ENCODE measurements at places on chromosomes 3 and 15. TPM values are rescaled to one million over a fixed set of nuclear protein-coding genes. Genes with fewer than 3 reads are reported as not detected.

- H3K27me3 ChIP-seq = no peaks in the 10 kb centered on the region
- H3K36me3 ChIP-seq = no peaks in the 10 kb centered on the region
- no peak for DNase-seq
- H3K4me3 ChIP-seq = no peak overlapping the region
- no peak overlapping the region for H3K27ac ChIP-seq
These were observed 12.6 kb upstream of the LCTL start for GRCh38 chr15:66578286-66578875.

DNA sequence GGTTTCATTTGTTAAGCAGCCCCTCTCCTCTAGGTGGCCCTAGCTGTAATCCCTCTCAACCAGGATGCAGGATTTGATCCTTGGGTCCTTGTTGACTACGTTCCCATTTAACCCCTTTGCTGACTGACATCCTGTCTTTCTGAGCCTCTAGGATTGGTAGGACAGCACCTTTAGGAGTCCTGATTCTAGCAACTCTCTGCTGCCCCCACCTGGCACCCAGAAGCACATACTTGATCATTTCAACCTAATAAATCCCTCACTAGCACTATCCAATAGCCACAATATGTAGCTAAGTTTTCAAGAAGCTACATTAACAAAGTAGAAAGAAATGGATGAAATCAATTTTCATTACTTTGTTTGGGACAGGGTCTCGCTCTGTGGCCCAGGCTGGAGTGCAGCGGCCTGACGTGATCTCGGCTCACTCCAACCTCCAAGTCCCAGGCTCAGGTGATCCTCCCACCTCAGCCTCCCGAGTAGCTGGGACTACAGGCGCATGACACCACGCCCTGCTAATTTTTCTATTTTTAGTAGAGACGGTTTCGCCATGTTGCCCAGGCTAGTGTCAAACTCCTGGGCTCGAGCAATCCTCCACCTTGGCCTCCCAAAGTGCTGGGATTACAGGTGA is 28.3 kb downstream of the RSL24D1 start:
- no peak for DNase-seq
- no peaks in the 10 kb centered on the region for H3K27me3 ChIP-seq
- H3K27ac ChIP-seq = no peak overlapping the region

DNA sequence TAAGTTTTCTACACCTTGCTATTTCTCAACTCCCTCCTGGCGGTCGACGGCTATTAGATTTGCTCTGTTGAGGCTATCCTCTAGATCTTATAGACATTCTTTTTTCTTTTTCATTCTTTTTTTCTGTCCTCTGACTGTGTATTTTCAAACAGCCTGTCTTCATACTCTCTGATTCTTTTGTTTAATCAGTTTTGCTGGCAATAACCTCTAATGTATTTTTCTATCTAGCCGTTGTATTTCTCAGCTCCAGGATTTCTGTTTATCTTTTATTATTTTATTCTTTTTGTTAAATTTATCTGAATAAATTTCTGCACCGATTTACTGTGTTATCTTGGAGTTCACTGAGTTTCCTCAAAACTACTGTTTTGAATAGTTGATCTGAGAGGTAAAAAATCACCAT is 31.5 kb downstream of the NLGN1 start:
- DNase-seq = no peak
- no peaks in the 10 kb centered on the region for H3K36me3 ChIP-seq
- no peaks in the 10 kb centered on the region for H3K4me1 ChIP-seq
- no peak overlapping the region for H3K4me3 ChIP-seq
- no peaks in the 10 kb centered on the region for H3K27me3 ChIP-seq

DNA sequence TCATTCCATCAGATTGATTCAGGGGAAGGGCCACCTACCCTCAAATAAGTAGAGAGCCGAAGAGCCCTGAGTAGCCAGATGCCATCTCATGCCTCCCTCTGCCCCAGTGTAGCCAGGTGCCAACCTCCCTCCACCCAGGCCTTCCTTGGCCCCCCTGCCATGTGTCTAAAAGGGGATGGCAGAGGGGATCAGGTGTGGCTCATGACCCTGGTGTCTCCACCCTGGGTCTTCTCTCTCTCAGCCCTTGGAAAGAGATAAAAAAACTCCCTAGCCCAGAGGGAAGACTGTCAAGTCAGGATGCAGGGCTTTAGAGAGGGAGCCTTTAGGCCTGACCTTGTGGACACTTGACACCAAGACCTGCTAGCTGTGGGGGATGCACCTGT is 5.2 kb downstream of the GRM2 start:
- H3K27ac ChIP-seq = no peak overlapping the region
- no peak overlapping the region for H3K4me3 ChIP-seq
- no peaks in the 10 kb centered on the region for H3K36me3 ChIP-seq
- peaks cover 5% of the 10 kb centered on the region for H3K4me1 ChIP-seq
- no peak for DNase-seq

IL17RD gene
- total RNA-seq = 17.2 TPM

DNA sequence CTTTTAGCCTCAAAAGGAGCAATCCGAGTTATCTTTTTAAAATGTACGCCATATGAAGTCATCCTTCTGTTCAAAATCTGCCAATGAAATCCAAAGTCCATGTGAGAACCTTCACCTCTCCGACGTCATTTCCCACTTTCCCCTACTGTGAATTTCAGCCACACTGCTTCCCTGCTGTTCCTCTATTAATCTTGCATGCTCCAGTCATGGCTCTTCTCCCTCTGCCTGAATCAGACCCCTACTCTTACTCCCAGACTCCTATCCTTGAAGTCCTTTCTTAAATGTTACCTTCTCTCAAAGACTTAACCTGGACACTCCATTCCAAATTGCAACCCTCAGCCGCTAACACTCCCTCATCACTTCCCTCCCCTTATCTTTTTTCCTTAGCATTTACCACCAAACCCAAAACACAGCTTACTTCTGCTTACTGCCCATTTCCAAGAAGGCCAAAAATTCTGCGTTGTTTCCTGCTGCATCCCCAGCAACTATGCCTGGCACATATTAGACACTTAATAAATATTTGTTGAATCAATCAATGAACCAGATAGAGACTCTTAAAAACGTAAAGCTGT is 1.2 kb downstream of the NKIRAS1 start:
- no peaks in the 10 kb centered on the region for H3K27me3 ChIP-seq
- peaks cover 47% of the 10 kb centered on the region for H3K4me1 ChIP-seq
- no peak overlapping the region for H3K27ac ChIP-seq

All from vagina (tissue), 2 donors.